ENCODE measurements at places on chromosomes 3 and 15. TPM values are rescaled to one million over a fixed set of nuclear protein-coding genes. Genes with fewer than 3 reads are reported as not detected.

CCDC33 gene
- total RNA-seq, result not detected

STRIT1 gene
- not detected for total RNA-seq

CHSY1 gene
- 28.8 TPM for total RNA-seq

ZNF774 gene
- 2.3 TPM for total RNA-seq

GXYLT2 gene
- 4.2 TPM for total RNA-seq

MUC4 gene
- not detected for total RNA-seq

PRTG gene
- total RNA-seq, result 0.42 TPM

PFN2 gene
- 338 TPM for total RNA-seq

DUOX1 gene
- 0.08 TPM for total RNA-seq

KPNA1 gene
- 100 TPM for total RNA-seq

C3orf33 gene
- total RNA-seq, result 3.4 TPM

GPR149 gene
- not detected for total RNA-seq

PLXNA1 gene
- total RNA-seq, result 51.5 TPM

CYP1A2 gene
- total RNA-seq, result not detected

IGSF11 gene
- total RNA-seq, result not detected

UPK1B gene
- total RNA-seq, result not detected

CFAP44 gene
- 1.3 TPM for total RNA-seq

MKRN2OS gene
- not detected for total RNA-seq

GPR160 gene
- not detected for total RNA-seq

RASL12 gene
- not detected for total RNA-seq

NDN gene
- total RNA-seq, result not detected

EFCC1 gene
- total RNA-seq, result not detected

DZIP1L gene
- total RNA-seq, result 7.7 TPM

CHAC1 gene
- total RNA-seq, result 21.7 TPM

IL5RA gene
- not detected for total RNA-seq

TICRR gene
- total RNA-seq, result 5.0 TPM

ZNF280D gene
- 21.8 TPM for total RNA-seq

CYP8B1 gene
- total RNA-seq, result not detected

ADAMTSL3 gene
- not detected for total RNA-seq

CLRN1 gene
- total RNA-seq, result not detected

ELL3 gene
- 0.56 TPM for total RNA-seq
